ENCODE measurements at places on chromosomes 6 and 20.

GRCh38 chr6:109013656-109014305 is 80.9 kb downstream of the SESN1 start:
- DNase-seq, result no peak

DNA sequence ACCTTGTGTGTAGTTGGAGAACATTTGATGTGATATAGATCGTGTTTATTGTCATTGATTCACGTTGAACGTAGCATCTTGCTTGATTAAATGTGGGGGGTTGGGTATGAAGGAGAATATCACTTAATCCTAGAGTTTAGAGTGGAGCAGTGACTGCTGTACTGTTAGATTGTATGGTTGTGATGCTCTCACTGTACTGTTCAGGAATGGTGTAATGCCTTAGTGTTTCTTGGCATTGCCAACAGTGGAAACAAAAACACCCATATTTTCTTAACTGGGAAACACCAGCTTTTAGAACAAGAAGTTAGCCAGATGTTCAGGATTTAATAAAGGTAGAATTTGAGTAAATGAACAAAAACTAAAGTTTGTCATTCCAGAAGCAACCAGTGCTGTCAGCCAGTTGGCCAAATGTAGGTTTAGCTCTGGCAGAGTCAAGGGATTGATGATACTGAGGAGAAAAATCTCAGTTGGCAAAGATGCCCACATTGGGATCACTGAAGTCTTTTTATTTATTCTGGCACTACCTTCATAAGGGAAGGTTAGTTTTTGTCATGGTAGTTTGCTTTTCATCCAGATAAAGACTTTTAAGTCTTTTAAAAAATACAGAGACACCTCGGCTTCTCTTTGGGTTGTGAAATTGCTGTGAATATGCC is 129.9 kb downstream of the JARID2 start:
- no peak for DNase-seq

DNA sequence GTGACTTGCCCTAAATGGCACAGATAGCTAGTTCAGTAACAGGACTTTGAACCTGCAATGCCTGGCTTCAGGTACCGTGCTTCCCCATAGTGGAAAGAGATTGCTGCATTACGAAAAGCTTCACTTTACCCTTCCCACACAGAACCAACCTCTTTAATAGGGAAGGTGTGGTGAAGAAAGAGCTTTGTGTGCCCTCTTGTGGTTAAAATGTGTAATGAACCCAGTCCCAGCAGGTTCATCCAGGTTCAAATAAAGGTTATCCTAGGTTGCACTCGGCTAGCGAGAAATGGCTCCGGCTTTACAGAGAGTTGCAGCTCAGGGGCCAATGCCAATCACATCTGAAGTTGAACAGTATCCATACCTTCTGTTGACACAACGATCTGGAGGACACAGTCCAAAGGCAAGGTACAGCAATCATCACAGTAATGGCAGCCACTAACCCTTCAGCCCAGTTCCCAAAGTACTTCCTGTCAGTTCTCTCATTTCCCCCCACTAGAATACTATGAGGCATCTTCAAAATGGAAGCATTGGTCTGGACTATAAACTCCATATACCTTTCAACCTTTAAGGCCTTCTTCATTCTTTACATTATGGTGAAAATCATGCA is 3.0 kb downstream of the DEFB115 start:
- DNase-seq, result no peak

GRCh38 chr20:25408170-25408547 is 686 bp downstream of the GINS1 start:
- DNase-seq, result no peak

DNA sequence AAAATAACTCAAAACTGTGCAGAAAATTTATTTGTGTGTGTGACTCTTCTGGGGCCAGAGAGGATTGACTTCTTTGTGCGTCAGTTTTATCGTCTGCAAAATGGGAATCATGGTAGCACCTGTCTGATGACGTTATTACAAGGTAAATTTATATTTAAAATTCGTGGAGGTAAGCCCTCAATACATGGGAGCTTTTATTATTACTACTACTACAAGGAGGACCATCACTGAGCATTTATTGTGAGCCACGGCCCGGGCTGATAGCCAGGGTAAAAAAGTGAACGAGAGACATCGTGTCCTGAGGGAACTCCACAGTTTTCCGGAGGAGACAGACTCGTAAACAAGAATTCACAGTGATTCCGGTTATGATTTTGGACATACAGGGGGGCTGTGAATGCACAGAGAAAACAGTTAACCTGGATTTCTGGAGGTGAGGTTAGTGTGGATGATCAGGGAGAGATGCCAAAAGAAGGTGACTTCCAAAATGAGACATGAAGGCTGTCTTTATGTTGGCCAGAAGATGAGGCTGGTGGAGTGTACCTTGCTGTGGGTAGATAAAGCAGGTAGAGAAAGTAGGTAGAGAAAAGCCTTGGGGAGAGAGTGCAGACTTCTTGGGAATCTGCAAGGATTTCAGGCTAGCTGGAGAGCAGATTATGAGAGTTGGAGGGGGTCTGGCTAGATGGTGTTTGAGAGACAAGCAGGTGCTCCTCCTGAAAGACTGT is 10.6 kb upstream of the SERINC3 start:
- no peak for DNase-seq

GRCh38 chr20:25453035-25453810 is 45.8 kb downstream of the GINS1 start:
- DNase-seq, result no peak

GRCh38 chr6:55176958-55177357 is 2.6 kb downstream of the HCRTR2 start:
- DNase-seq, result no peak

- no peak for DNase-seq
These were observed 24.7 kb downstream of the ENTPD6 start for GRCh38 chr20:25220021-25220730.

DNA sequence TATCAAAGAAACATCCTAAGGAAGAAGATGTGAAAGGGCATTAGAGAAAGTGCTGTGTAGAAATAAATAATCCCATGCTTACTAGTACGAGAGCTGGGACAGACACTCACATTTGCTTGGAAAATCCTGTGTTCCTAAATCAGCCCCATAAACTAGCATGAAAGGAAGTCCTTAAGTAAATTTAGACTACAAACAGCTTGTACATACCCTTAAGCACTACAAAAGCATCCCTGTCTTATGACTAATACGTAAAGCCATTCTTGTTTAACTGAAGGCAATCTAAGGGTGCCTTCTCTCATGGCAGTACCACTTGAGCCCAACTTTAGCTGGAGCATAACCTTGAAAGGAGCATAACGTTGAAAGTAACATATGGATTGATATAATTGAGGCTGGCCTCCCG is 15.4 kb upstream of the FOXQ1 start:
- DNase-seq, result no peak

- no peak for DNase-seq
These were observed 1.8 kb upstream of the PSORS1C2 start for GRCh38 chr6:31140643-31141042.

- DNase-seq, result no peak
These were observed 9.1 kb downstream of the SMPDL3A start for GRCh38 chr6:122798099-122798641.

GRCh38 chr6:16849280-16849987 is 88.2 kb upstream of the ATXN1 start:
- DNase-seq, result no peak

- DNase-seq, result peak; percentile 65
These were observed 51.3 kb downstream of the PTPN1 start for GRCh38 chr20:50561379-50562078.

GRCh38 chr6:73024598-73024997 is 200.7 kb downstream of the KHDC1L start:
- no peak for DNase-seq

GRCh38 chr20:35828434-35828833 is 56.6 kb downstream of the PHF20 start:
- DNase-seq, result no peak

DNA sequence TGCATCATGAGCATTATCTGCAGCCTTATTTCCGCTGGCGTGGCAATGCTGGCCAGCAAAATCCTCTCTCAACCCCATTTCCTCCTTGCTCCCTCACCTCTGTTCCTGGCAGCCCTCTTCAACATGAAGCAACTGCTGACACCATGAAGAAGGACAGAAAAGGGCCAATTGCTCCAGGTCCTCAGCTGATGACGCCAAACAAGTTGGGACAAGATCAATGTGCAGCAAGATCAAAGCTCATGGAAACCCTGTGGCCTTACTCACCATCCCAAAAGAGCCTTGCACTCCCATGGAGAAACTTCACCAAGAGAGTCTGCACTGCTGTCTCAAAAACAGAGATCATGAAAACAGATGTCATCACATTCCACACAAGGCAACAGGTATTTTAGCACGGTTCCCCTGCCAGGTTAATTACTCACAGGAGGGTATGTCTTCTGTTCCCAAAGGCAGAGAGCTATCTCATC is 7.4 kb downstream of the GFOD1 start:
- no peak for DNase-seq

DNA sequence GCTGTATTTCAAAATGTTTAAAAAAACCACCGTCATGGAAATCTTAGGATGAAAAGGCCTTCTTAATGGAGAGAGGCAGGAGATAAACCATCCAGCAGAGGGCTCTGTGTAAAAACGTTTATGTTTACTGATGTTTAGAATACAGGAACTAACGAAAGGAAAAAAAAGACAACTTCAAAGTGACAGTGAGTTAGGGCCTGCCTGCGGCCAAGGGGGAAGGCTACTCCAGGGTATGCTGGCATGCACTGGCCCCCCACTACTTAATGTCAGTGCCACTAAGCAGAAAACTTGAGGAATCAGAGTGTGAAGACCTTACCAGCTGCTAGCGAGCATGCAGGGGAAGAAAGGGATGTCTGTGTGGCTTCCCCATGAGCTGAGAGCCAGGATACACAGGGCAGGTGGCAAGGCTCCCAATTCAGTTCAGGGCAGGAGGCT is 47.7 kb downstream of the AKAP7 start:
- DNase-seq, result no peak
